ENCODE measurements at places on chromosomes 7 and 10. TPM values are rescaled to one million over a fixed set of nuclear protein-coding genes. Genes with fewer than 3 reads are reported as not detected.

CLRN3 gene
- not detected for total RNA-seq

HOXA3 gene
- not detected for total RNA-seq

RAPGEF5 gene
- 0.60 TPM for total RNA-seq

SRGN gene
- total RNA-seq: 192 TPM

CALD1 gene
- total RNA-seq: 0.10 TPM

ZNF248 gene
- total RNA-seq: 9.2 TPM

FFAR4 gene
- total RNA-seq: not detected

- DNase-seq: no peak
These were observed 58.2 kb upstream of the PDGFA start for GRCh38 chr7:577741-578370.

DNA sequence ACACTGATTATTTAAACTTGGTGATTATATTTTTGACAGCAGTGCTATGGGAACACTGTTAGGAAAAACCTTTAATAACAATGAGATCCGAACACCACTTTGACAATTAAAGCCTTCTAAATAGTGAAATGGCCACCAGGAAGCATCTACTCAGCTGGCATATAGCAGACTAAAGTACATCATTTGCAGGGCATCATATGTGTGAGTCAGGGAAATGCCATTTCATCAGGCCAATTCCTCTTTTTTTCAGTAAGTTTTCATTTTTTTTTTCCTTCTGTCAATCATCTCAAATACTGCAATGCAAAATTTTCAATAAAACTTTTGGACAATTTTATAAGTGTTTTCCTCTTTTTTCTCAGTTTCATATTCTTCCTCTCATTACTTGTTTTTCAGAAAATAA, 521.4 kb upstream of the SEMA3D start:
- DNase-seq: no peak

GRCh38 chr10:129161150-129161549, 305.9 kb upstream of the MGMT start:
- no peak for DNase-seq

- no peak for DNase-seq
These were observed 236.2 kb downstream of the DGKB start for GRCh38 chr7:14666304-14666703.

DNA sequence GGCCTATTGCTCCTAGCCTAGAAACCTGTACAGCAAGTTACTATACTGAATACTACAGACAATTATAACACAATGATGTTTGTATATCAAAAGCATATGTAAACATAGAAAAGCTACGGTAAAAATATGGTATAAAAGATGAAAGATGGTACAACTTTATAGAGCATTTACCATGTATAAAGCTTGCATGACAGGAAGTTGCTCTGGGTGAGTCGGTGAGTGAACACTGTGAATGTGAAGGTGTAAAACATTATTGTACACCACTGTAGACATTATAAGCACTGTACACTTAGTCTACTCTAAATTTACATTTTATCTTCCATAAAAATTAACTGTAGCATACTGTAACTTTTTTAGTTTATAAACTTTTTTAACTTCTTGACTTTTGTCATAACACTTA, 674.3 kb upstream of the ZWINT start:
- no peak for DNase-seq

- DNase-seq: no peak
These were observed 559.7 kb upstream of the LRRN3 start for GRCh38 chr7:110531186-110531585.

DNA sequence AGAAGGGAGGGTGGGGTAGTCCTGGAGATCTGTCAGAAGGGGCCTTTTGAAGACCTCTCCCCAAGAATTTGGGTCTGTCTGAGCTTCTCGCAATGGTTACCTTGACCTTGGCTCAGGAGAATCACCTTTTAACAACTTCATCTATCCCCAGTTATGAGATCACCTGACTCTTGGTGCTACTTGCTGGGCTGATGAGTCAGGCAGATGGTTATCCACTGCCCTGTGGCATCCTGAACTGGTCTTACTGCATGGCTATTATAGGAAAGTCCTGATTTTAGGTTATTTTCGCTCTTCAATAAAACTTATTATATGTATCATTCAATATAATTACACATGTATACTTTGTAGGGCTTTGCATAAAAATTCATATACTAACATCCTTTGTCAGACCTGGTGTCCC, 274.7 kb downstream of the GFRA1 start:
- DNase-seq: no peak

- DNase-seq: no peak
These were observed 22.1 kb downstream of the CPEB3 start for GRCh38 chr10:92268748-92269147.

GRCh38 chr10:64346389-64346788, 825.2 kb downstream of the REEP3 start:
- DNase-seq: no peak

GRCh38 chr7:93736668-93737369, 153.7 kb downstream of the TFPI2 start:
- no peak for DNase-seq

- DNase-seq: no peak
These were observed 8.3 kb downstream of the TLL2 start for GRCh38 chr10:96505150-96506136.

- no peak for DNase-seq
These were observed 20.9 kb downstream of the MYOF start for GRCh38 chr10:93461109-93461806.
